Stimulated activated CD8-positive, alpha-beta memory T cell treated with anti-CD3 and anti-CD28 coated beads, Interleukin-4, amount 100 ng/mL, for 1 hour (primary cell): ENCODE measurements at places on chromosomes 3 and 15.

- no peak for DNase-seq
Observed at GRCh38 chr3:64905906-64906410, 218.2 kb upstream of the ADAMTS9 start.

DNA sequence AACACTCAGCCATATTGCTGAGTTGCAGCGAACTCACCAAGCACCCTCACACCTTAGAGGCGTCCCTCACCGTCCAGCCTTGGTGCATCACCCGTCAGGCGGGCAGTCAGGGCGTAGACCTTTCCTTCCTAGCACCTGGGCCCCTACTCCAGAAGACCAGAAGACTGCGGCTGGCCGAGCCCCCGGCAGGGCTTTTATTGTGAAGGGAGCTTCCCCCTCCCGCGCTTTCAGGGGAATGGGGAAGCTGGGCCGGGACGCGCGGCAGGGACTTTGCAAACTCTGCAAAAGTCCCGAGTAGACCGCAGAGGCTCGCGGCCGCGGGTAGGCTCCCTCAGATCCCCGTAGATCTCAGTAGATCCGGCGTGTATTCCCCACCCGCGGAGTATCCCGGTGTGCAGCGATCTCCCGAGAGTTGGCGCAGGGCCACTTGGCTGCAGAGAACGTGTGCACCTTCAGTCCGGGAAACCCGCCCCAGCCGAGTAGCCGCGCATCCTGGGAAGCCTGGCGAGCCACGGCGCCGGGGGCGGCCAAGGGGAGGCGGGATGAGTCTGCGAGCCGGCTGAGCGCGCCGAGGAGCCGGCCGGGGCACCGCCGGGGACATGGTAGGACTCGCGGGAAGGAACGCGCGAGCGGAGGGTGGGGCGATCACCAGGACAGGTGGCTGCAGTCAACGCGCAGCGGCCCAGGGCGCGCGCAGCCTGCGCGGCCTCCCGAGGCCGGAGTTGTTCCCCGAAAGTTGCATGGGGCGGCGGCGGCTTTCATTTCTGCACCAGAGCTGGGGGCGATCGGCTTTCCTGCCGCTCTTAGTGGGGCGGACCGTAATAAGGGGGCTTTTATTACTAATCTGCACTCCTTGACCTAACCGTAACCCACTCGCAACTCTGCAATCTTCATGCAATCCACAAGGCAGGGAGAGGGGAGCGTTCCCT lies at the start of gene GASK1A:
Gene GASK1A (plus strand): TSS at position 268 of the 929 bp plus-strand sequence. CDS start 332 bp downstream, at position 600.
- DNase-seq: no peak

- DNase-seq: no peak
Observed at GRCh38 chr3:190124067-190124466, 3.4 kb upstream of the P3H2 start.

GRCh38 chr15:96524676-96525417 lies 194.3 kb downstream of the NR2F2 start:
- no peak for DNase-seq

- DNase-seq: no peak
Observed at GRCh38 chr15:57196865-57197264, 179.4 kb upstream of the CGNL1 start.

DNA sequence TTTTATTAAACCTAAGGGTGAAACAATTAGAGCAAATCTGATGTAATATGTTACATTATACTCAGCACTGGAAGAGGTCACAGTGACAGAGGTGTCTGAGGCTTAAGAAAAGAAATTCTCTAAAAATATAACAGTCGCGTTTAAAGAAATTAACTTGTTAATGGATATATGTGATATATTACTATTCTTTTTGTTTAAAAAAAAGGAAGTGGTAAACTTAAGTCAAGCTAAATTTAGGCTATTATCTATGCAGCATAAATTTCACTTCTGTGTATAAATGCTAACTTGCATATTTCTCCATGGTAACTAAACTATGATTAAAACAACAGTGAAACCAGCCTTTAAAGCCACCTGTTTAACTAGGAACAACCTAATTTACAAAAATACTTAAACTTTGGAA lies 191.3 kb downstream of the FOXP1 start:
- DNase-seq: no peak

DNA sequence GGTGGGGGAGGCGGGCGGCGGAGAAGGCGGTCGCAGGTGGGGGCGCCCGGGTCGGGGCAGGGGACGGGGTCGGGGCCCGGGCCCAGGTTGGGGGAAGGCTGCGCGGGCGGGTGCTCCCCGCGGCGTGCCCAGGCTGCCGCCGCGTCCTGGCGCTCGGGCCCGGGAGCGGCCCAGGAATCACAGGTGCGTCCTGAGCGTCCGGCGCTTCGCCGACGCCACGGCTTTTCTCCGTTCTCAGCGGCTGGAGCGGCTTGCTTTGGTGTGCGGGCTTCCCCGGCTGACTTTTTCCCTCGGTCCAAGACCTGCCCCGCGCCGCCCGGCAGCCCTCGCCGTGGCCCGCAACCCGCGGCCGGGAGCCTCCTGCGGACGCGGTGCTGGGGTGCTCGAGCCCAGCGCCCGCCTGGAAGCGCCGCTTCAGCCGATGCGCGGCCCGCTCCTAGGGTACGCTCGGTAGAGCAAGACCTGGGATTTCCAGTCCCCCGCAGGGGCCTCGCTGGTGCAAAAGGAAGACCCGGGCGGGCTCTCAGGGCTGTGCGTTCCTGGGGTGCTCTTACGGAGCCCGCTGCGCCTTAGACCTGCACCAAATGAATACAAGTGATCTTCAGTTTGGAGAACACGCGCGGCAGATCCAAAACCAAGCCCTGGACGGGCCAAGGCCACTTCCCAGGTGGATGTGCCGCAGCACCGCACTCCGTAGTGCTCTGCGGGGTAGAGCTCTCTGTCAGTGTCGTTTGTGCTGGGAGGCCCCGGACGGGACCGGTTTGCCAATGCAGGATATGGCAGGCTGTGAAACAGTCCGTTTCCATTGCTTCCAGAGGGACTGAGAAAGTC lies 639 bp downstream of the NIPA1 start:
- no peak for DNase-seq
